ENCODE measurements at places on chromosomes 4 and X.

DNA sequence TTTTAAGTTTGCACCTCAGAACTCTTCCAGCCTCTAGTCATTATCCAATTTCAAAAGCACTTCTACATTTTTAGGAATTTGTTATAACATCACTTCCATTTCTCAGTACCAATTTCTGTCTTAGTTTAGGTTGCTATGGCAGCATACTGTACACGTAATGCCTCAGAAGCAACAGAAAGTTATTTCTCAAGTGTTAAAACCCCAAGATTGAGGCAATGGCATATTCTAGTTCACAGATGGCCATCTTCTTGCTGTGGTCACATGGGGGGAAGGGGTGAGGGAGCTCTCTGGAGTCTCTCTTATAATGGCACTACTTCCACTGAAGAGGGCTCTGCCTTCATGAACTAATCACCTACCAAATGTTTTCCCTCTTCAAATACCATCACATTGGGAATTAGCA lies 220.3 kb upstream of the CTSO start:
- no peak for DNase-seq

DNA sequence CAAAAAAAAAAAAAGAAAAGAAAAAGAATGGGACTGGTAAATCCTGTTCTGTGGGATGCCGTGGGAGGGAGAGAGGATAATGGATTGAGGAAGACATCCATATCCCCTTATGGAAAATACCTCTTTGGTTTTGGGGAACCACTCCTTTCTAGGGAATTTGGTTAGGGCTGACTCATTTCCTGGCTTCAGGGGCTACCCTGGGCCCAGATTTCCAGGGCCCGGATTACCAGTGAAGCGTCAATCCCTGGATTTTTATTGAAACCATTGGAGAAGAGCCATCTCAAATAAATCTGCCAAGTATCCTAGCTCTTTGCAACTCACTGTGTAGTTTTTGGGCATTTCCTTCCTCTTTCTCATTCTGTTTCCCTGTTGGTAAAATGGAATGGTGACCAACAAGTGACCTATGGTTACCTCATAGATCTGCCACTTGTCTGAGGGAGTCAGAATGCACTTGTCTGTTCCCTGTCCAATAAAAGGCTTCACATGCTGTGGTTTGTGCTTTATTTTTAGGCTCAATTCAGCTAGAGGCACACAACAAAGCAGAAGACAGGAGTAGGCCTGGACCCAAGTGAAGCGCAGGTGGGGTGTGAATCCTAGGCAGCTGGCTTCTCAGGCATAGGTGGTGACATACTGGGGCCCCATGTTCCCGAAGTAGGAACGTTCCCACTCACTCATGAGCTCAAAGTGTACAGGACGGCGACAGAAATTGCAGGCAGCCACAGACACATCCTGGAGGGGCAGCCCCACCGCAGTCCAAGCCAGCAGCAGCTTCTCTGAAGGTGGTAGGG lies 8.6 kb downstream of the APEX2 start:
- peak; percentile 10 for DNase-seq

DNA sequence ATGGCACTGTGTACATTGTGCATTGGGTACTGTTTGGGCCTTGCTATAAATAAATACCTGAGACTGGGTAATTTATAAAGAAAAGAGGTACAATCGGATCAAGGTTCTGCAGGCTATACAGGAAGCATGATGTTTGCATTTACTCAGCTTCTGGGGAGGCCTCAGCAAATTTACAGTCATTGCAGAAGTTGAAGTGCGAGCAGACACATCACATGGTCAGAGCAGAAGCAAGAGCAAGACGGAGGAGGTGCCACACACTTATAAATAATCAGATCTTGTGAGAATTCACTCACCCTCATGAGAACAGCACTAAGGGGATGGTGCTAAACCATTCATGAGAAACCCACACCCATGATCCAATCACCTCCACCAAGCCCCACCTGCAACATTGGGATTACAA lies 505.0 kb downstream of the ARAP2 start:
- no peak for DNase-seq

DNA sequence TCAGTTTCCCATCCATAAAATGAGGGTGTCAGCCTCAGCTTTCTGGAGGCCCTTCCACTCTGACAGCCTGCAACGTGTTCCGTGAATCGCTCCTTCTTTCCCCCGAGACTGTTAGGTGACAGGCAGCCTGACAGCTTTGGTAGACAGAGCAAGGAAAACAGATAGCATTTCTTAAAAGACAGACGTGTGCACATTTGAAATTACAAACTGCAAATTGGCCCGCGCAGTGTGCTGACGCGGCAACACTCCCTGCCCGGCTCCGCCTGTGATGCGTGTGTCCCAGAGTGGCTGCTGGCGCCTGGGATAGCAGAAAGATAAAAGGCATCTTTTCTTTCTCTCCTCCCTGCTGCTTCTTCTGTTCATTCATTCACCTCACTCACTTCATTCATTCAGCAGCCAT lies 245.3 kb downstream of the AFAP1 start:
- DNase-seq: no peak

- peak; percentile 80 for DNase-seq
These were observed 121.3 kb downstream of the PRDM5 start for GRCh38 chr4:120801137-120801758.

Measured in fibroblast of pulmonary artery (primary cell).